ENCODE measurements at places on chromosomes 3 and 15.

DNA sequence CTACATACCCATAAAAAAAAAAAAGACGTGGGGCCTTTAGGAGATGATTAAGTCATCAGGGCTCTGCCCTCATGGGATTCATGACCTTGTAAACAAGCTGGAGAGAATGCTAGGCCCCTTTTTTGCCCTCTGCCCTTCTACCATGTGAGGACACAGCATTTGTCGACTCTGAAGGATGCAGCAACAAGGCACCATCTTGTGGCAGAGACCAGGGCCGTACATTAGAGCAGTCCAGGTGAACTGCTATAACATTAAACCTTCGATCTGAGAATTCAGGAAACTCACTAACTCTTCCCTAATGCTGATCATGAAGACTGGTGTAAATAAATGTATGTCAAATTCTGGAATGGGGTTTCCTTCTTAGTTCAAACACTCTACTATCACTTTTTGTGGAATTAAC is 30.7 kb upstream of the SIAH2 start:
- DNase-seq = no peak

DNA sequence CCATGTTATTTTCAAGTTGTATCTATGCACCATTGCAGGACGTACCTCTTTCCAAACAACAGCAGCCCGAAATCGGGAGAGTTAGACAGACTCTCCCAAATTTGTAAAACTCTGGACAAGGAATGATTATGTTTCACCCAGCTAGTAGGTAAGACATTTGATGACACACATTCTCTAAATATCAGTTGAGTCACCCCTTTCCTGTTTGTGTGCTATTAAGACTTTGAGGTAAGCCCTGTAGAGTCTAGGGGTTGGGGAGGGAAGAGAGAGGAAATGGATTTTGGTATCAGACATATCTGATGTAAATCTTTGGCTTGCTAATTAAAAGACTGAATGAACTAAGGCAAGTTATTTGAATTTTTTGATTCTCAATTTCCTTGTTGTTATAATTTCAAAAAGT is 999.0 kb downstream of the TUSC7 start:
- no peak for DNase-seq

DNA sequence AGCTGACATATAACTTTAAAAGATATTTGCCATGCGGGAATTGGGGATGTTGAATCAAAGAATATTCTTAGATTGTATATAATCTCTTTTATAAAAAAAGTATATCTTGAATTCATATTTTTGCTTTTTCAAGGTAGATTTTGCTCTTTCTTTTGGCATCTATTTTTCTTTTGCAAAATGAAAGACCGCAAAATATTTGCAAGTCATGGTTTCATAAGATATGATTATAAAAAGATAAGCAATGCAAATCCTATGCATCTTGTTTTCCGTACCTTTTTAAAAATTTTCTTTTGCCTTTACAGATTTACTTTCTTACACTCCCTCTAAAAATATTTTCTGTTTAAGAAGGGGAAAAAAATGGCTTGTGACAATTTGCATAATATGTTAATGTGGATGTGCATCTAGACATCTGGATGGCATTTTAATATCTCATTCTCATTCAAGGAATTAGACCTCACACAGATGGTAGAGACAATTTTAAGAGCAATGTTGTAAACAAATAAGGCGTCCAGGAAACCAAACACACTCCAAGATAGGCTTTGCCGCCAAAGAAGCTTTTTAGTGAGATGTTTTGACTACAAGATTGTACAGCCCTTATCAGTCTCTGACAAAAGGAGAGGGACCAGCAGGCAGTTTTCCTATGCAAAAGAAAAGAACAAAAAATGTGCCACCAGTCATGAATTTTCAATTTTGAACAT is 371.1 kb downstream of the CHL1 start:
- no peak for DNase-seq

DNA sequence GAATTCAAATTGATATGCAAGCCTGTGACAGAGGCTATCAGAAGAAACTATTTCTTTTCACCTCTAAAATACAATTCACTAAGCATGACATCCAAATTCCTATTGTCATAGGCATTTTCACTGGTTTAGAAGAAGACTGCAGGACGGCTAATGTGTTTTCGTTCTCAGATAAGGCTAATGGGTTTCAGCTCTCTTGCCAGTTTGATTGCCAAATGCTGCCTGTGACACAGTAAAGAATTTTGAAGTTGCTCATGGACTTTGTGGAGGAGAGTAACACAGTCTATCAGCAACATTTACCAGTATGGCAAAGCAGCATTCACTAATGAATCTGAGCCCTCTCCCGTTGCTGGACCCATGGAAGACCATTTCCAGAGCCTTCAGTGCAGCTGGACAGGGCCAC is 948.1 kb downstream of the FHIT start:
- DNase-seq = no peak

GRCh38 chr3:19420159-19420558 is 271.8 kb downstream of the KCNH8 start:
- DNase-seq = no peak

DNA sequence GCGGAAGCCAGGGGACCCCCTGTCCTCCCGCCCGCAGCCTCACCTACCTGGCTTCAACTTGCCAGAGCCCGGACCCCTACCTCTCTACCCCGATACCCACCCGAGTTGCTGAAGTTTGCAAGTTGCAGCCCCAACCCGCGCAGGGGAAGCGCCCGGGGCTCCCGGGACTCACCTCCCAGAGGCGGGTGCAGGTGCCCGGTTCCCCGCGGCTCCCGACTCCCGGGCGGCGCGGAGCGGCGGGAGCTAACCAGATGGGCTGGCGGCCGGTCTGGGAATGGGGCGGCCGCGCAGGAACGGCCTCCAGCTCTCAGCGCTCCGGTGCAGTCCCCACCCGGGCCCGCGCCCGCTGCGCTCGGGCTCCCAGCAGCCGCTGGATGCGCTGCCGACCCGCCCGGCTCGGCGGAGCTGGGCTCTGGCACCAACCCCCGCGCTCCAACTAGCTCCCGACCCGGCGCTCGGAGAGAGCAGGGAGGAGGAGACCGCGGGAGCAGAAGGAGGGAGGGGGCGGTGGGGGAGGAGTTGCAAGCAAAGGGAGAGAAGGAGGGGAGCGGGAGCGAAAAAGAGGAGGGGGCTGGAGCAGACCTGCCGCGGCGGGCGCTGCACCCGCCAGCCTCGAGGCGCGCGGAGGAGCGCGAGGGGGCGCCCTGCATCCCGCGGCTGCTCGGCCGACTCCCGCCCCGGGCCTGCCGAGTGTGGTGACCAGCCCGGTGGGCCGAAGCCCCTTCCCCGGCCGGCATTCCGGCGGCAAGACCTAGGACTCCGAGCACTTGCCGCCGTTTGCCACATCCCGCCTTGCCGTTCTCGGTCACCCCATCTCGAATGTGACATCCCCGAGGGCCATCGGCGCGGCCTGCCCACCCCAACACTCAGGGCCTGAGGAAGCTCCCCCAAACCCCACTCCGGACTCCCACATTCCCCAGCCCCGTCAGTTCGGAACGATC is at the start of gene SEMA5B:
SEMA5B (minus strand) TSS at position 472 of the 941 bp plus-strand sequence. CDS start 66,500 bp downstream, outside the sequence.
- peak; percentile 27 for DNase-seq

DNA sequence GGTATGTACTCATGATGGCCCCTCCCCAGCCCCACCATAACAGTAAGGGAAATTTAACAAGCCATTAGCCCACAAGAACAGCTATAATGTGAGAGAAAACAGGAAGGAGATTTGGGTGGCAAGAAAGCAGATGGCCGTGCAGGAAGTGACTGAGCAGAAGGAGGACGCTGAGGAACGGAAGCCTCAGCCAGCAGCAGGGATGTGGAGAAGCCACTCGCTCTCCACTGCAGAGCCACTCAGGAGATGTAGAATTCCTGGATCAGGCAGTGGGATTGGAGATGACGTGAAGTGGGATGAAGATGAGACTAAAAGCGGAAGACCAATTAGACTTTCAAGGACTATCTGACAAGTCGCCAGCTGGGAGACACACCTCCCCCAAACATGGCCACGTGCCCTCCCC is 31.2 kb downstream of the PRR23E start:
- DNase-seq = no peak

DNA sequence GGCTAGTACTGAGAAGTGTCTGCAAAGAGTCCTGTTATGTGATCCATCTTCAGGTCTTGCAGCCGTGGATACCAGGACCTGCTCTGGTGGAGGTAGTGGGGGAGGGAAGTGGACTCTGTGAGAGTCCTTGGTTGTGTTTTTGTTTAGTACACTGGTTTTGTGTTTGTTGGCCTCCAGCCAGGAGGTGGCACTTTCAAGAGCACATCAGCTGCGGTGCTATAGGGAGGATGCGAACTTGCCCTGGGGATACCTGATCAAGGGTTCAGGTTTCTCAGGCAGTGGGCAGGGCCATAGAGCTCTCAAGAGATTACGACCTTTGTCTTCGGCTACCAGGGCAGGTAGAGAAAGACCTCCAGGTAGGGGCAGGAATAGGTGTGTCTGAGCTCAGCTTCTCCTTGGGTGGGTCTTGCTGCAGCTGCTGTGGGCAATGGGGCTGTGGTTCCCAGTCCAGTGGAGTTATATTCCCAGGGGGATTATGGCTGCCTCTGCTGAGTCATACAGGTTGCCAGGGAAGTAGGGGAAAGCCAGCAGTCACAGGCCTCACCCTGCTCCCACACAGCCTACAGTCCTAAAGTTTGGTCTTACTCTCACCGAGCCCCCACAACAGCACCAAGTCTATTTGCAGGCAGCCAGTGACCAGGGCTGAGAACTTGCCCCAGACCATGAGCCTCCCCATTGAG is 132.8 kb upstream of the NPHP3 start:
- DNase-seq = no peak

DNA sequence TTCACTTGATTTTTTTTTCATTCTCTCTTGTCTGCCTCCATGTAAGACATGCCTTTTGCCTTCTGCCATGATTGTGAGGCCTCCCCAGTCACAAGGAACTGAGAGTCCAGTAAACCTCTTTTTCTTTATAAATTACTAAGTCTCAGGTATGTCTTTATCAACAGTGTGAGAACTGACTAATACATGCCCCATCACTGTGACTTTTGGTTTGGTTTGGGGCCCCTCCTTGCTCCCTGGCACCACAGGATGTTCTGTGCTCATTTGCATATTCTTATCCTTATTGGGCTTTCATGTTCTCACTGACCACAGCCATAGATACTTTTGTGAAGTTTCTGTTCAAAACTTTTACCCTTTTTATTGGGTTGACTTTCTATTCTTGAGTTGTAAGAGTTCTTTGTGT is 3.8 kb upstream of the PRR20G start:
- DNase-seq = peak; percentile 24

DNA sequence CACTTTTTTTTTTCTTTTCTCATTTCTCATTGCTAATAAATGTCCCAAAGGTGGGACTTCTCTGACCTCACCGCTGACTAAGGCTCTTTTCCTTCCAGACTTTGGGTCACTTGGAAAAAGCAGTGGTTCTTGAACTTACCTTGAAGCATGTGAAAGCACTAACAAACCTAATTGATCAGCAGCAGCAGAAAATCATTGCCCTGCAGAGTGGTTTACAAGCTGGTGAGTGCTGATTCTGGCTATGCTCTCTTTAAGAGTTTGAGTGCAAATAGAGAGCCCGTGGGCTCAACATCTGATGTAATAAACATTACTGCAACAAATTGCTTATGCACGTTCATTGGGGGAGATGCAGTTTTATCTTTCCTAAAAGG is 2.0 kb downstream of the BHLHE40 start:
- no peak for DNase-seq

DNA sequence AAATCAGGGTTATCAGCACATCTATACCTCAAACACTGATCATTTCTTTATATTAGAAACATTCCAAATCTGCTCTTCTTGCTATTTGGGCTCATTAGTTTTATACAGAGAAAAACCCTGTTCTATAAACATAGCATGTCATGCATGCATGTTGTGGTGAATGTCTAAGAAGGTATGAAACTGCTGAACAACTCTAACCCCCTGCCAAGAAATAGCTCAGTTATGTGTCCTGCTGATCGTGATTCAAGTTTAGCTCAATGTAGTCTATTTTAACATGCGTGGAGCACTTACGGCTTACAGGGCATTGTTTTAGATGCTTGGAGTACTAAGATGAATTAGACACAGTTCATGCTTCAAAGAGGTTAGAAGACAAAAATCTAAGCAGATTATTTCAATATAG is 35.8 kb downstream of the MYH15 start:
- no peak for DNase-seq

DNA sequence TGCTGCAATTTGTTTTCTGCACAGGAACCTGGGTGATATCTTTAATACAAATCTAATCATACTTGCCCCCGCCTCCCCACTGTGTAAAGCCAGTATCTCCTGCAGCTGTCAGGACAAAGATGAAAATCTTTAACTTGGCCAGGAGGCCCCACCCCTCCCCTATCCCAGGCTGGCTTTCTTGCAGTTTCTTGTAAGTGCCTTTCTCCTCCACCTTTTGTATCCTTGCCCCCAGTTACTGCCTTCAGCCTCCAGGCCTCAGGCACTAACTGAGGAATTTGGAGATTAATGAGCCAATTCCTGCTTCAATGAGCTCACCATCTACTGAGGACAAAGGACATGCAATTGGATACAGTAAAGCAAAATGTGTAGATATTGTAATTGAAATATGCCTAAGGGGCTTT is 6.5 kb downstream of the GCSAM start:
- DNase-seq = no peak

- no peak for DNase-seq
Observed at GRCh38 chr15:64023220-64023619, 23.1 kb downstream of the DAPK2 start.

- DNase-seq = no peak
Observed at GRCh38 chr15:85832394-85832793, 37.7 kb upstream of the KLHL25 start.

DNA sequence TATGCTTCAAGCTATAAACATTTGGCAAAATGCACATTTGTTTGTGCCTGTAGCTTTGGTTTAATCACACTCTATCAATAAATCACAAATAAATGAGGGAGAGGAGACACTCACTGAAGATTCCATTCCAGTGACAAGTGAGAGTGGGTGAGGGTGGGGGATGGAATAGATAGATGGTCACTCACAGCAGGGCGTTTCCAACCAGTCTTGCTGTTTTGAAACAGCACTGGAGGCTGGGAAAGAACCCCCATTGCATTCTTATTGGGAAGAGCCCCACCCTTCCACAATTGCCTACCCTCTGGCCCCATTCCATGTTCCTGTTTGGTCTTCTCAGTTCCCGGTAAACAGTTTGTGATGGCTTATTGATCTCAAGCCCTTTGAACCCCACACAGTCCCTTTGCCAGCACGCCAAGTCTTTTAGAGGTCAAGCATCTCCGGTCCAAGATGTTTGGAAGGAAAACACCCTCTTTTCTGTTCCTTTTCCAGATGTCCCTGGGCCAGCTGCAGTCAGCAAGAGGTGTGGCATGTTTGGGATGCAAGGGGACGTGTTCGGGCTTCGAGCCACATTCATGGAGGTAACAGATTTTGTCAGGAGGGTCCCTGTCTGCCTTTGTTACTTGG is 30.7 kb downstream of the LMCD1 start:
- no peak for DNase-seq

DNA sequence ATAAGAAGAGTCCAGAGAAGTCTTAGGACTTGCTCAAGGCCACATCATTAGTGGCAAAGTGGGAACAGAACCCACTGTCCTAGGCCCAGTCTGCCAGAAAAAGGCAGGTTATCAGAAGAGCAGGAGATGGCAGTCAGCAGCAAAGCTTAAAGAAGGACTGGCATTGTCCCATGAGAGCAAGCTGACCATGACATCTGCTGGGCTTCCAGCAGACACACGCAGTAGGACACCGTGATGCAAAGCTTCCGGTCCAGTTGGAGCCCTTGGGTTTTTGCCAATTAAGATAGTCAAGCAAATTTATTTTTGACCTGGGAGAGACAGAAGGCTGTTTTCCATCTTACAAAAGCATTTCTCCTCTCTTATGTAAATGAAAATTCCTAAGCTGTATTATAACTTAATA is 42.1 kb downstream of the ZBTB38 start:
- DNase-seq = no peak

GRCh38 chr15:87619161-87619960 is 637.2 kb downstream of the NTRK3 start:
- DNase-seq = no peak

- no peak for DNase-seq
Observed at GRCh38 chr3:196706327-196706726, 5.7 kb downstream of the CEP19 start.
